ENCODE measurements at places on chromosomes 1 and 21.

DNA sequence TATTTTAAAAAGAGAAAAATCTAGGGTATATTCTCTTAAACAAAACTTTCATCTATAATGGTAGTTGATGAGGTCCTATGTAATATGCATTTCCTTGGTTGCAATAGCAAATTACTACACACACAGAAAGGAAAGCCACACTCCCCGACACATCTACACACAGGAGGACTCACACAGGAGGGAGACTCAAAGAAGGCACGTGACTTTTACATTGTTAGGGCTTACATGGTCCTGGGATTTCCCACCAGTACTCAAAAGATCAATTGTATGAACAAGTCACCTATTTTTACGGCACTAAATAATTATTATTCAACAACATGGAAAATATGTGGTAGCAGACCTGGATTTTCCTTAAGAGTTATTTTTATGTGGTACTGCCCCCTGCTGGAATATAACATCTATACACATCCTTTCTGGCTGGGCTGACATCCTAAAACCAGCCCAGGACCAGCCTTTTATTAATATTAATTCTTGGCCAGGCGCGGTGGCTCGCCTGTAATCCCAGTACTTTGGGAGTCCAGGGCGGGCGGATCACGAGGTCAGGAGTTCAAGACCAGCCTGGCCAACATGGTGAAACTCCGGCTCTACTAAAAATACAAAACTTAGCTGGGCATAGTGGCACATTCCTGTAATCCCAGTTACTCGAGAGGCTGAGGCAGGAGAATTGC lies 33.9 kb upstream of the LGALS8 start:
- no peak for DNase-seq

DNA sequence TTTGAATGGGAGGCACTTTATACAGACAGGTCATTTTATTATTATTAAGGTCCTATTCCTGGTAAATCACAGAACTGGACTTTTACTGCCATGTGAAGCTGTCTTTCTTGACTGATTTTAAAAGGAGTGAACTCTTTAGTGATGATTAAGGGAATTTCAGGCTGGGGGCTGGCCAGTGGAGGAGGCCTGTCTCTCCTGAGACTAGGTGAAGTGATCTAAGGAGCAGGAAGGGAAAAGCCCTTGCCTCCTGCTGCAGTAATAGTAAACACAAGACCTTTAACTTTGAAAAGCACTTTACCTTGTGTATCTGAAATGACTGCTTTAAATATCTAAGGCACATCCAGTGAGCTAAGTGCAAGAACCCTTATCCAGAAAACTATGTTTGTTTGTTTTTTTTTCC lies 118.0 kb upstream of the SPAG17 start:
- no peak for DNase-seq

GRCh38 chr1:33128781-33129180 lies 47.8 kb downstream of the AZIN2 start:
- DNase-seq = no peak

DNA sequence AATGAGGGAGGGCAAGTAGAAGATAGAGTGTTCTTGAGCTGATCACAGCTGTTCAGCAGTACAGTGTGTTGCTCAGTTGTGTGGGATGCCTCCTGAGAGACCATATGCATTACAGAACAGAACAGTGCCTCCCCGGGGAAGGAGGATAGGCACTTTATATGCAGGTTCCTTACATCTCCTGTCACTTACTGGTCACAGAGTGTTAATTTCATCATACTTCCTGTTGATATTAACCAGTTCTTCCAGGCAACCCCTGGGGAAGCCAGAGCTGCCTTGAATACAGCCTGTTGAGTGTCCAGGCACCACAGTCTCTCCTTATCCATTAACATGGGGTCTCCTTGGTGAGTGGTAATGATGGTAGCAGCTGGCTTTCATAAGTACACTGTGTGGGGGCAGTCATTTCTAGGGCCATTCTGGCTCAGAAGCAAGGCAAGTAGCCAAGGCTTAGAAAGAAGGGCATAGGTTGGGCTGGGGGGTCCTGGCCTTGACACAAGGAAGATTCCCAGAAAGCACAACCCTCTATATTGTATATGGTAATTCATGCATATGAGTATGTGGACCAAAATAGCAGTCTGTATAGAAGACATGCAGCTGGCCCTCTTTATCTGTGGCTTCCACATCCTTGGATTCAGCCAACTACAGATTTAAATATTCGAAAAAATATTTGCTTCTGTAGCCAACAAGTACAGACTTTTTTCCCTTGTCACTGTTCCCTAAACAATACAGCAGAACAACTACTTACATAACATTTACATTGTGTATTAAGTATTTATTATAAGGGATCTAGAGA lies 142.4 kb downstream of the ZP4 start:
- DNase-seq = no peak

DNA sequence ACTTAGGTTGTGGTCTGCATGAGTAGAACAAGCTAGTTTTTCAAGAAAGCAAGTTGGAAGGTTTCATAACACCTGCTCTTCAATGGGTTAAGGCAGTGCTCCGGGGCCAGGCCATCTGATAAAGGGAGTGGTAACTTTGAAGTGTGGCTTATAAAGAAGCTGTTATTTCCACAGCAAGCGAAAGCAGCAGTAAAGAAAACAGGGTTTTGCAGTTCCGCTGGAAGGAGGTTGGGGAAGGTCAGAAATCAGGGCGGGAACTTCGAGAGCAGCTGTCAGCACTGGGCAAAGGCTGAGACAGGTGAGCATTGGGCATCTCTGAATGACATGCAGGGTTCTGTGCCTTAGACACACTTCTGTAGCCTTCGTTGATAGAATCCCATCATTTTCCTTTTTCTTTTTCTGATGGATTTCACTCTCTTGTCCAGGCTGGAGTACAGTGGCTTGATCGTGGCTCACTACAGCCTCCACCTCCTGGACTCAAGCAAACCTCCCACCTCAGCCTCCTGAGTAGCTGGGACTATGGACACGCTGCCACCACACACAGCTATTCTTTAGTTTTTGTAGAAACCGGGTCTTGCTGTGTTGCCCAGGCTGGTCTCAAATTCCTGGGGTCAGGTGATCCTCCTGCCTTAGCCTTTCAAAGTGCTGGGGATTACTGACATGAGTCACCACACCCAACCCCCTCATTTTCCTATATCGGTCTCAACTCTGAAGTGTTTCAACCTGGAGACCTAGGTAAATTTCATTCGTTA lies 20.5 kb downstream of the TMEM51 start:
- no peak for DNase-seq

- no peak for DNase-seq
These were observed 1.7 kb downstream of the SLC50A1 start for GRCh38 chr1:155137154-155137949.

GRCh38 chr1:1239614-1240347 lies 6.7 kb downstream of the C1QTNF12 start:
- DNase-seq = no peak

GRCh38 chr1:194533641-194534040 lies 1347.2 kb upstream of the B3GALT2 start:
- DNase-seq = no peak

DNA sequence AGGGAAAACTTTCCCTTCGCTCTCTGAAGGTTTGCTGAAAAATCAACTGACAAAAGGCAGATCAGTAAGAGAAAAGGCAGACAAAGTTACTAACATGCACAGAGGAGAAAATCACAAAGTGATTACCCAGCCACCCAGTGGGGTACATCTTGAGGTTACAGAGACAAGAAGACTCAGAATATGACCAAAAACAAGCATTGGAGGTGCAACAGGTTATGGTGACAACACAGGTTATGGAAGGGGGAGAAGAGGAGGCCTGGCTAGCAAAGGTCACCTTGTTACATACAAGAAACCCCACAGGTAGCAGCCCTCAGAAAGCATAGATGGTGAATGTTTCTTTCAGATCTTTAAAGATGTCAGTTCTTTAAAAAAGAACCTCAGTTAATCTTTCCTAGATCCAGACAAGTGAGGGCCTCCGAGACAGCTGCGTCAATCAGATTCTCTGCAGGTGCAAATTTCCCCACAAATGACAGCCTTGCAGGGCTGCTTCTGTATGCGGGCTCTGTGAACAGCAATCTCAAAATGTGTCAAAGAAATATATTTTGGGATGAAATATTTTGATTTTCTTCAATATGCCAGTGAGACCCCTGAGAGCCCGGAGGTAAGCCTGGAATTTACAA lies 207.6 kb upstream of the RAB4A start:
- no peak for DNase-seq

- DNase-seq = no peak
These were observed 63.3 kb upstream of the ARHGAP29 start for GRCh38 chr1:94300731-94301130.

DNA sequence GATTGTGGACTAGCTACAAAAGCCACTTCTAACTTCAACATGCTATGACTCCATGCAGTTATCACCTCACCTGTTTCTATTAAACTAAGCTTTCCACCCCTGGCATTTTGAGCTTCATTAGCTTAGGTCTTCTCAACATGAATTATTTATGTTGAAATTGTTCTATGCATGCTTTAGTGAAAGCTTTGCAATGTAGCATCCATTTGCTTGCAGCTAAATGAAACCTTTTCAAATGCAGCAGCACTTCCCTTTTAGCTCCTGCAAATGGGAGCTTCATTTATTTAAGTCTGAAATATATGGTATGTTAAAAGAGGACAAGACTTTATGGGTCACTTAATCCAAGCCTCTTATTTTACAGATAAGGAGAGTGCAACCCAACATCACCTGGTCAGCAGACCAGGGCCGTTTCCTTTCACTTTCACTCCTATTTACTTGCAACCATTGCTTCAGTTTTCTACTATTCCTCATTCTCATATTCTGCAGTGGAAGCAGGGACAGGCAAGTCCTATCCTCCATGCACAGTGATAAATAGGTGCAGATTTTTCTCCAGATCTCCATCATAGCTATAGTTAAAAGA lies 56.4 kb upstream of the SAMSN1 start:
- no peak for DNase-seq

DNA sequence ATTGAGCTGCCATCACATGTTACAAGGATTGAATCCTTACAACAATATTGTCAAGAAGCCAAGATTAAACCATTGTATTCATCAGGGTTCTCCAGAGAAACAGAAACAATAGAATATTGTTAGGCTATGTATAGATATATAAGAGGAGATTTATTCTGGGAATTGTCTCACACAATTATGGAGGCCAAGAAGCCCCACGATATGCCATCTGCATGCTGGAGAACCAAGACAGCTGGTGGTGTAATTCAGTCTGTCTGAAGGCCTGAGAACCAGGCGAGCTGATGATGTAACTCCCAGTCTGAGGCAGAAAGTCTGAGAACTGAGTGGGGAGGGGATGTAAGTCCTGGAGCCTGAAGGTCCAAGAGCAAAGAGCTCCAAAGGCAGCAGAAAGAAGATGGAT lies 14.5 kb upstream of the TTF2 start:
- DNase-seq = peak; percentile 20

DNA sequence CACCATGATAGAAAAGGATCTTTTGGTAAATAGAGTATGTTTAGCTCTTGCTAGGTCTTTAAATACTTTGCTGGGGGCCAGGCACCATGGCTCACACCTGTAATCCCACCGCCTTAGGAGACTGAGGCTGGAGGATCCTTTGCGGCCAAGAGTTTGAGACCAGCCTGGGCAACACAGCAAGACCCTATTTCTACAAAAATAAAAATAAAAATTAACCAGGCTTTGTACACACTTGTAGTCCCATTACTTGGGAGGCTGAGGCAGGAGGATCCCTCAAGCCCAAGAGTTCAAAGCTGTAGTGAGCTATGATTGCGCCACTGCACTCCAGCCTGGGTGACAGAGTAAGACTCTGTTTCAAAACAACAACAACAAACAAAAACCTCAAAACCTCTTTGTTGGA lies 1.1 kb upstream of the KCNE2 start:
- no peak for DNase-seq

GRCh38 chr1:25609921-25610320 lies 6.7 kb upstream of the MAN1C1 start:
- no peak for DNase-seq

DNA sequence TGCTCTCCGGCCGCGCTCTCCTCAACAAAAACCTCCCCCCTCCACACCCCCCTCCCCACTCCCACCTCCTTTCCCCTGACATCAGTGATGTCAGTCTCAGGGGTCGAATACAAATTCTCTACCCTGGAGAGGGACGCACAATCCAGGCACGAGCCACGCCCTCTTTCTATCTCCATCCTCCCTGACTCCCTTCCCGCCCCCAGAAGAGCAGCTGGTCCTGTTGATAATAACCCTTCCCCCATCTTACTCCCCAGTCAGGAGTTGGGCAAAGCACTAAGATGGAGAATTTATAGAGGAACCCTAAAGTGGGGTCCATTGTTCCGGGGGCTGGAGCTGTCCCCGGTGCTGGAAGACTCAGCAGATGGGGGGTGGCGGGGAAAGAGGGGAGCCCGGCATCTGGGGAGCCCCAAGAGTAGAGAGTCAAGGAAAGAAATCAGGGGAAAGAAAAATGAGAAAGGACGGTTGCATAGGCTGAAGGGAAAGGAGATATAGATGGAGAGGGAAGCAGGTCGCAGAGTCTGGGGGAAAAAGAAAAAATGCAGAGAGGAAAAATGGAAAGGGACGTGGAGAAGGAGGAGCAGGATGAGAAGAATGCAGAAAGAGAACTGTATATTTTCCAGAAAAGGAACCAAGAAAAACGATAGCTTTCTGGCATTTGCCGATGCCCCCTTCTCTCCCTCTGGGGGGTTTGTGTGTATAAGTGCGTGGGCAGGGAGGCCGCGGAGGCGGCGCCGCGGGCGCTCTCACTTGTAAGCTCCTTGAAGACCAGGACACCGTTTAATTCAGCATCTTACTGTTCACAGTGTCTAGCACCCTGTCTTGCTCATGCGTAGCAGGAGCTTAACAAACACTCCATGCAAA lies at the start of gene CELF3:
CELF3 (minus strand) TSS at position 33 of the 861 bp plus-strand sequence. CDS start 783 bp downstream, outside the sequence.
- DNase-seq = peak; percentile 89

DNA sequence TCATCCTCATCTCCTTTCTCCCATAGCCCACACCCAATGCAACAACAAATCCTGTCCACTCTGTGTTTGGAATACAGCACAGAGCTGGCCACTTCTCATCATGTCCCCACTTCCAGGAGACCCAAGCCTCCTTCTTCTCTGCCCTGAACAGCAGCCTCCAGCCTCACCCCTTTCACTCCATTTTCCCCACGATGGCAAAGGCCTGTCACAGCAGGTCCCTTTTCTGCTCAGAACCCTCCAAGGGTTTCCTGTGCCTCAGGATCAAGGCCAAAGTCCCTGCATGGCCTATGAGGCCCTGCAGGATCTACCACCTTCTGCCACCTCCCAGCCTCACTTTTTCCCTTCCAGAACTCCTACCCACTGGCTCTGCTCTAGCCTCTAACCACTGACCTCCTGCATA lies 78.5 kb downstream of the CSMD2 start:
- no peak for DNase-seq

DNA sequence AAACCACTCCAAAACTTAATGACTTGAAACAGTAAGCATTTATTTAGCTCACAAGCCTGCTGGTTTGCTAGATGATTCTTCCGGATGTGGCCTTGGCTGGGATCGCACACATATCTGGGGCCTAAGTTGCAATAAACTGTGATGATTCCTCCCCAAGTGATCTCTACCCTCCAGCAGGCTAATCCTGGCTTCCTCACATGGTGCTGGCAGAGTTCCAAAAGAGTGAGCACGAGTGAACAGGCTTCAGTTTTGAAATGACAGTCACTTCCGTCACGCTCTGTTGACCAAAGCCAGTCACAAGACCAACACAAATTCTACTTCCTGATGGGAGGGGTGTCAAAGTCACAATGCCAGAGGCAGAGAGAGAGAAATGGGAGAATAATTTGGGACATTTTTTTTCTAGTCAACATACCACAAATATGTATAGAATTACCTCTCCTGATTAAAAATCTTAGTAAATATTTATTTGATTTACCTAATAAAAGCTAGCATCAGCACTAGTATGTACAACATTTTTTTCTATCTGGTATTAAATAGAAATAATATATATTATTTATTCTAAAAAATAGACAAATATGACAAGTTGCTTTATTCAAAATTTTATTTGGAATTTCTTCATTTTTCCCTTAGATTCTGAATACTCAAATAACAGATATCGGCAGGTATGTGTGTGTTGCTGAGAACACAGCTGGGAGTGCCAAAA lies 292.7 kb downstream of the TPR start:
- DNase-seq = peak; percentile 97

Data from NCI-H524 treated with DMSO at 0.1 percent for 48 hours (cell line).